ENCODE measurements at places on chromosomes 1 and 21.

GRCh38 chr1:239951511-239952140 lies 140.1 kb upstream of the FMN2 start:
- DNase-seq, result peak; percentile 9

DNA sequence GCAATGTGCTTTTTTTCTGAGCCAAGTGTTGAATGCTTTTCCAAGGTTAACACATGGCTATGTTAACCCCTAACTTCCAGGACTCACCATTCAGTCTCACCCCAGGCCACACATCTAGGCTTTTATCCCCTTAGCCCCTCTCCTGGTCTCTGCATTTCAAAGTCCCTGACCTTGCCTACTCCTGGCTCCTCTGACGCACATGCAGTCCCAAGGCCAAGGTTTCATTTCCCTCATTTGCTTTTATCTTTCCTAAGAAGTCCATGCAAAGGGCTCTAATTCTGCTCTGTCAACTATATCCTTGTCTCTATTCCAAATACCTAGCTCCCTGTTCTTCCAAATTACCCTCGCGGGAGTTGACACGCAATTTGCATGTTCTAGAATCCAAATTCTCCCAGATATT lies 25.4 kb downstream of the SLC30A10 start:
- no peak for DNase-seq

GRCh38 chr1:67261680-67262079 lies 46.0 kb upstream of the IL12RB2 start:
- peak; percentile 44 for DNase-seq

- DNase-seq, result no peak
Observed at GRCh38 chr1:97074771-97075170, 353.2 kb downstream of the PTBP2 start.

GRCh38 chr1:208433086-208433485 lies 188.9 kb upstream of the PLXNA2 start:
- no peak for DNase-seq
